ENCODE measurements at places on chromosomes 7 and 10.

DNA sequence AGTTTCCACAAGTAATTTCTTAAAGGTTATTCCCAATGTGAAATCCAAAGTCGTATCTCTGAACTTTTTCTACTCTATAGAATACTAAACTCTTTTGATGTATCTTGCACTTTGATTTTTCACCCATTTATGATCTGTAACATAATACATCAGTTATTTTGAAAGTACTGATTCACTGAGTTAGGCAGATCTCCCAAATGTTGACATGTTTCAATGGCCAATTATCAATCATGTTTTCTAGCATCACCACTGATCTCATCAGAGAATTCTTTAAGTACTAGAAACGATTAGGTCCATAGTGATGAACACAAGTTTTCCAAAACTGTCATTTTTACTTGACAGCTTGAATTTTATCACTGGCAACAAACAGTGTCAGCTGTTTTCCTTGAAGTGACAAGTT, 119.0 kb downstream of the ATE1 start:
- no peak for DNase-seq

- DNase-seq = no peak
Measured at GRCh38 chr10:6178581-6178980, 24.2 kb upstream of the PFKFB3 start.

DNA sequence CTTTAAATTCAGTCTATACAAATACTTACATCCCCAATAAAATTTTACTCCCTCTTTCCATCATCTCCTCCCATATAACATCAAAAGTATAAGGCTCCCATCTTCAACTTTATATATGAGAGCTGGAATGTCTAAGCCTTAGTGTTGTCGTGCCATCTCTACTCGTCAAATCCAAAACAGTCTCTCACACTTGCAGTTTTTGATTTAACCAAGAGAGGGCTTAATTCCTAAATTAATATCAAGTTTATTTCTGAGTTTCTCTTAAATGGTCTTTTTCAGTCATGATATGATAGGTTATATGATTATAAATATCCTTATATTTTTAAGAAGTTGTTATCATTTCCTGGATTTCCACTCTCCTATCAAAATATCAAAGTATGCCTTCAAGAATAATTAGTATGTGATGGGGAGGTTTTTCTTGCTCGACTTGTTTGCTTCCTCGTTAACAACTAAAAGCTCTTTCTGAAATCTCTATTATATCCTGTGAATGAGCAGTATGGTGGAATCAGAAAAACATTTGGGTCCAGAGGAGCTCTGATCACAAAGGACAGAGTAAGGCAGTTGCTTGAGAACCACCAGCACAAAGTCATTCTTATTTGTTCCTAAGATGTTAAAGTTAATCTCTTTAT, 12.5 kb upstream of the LIPK start:
- DNase-seq = no peak

DNA sequence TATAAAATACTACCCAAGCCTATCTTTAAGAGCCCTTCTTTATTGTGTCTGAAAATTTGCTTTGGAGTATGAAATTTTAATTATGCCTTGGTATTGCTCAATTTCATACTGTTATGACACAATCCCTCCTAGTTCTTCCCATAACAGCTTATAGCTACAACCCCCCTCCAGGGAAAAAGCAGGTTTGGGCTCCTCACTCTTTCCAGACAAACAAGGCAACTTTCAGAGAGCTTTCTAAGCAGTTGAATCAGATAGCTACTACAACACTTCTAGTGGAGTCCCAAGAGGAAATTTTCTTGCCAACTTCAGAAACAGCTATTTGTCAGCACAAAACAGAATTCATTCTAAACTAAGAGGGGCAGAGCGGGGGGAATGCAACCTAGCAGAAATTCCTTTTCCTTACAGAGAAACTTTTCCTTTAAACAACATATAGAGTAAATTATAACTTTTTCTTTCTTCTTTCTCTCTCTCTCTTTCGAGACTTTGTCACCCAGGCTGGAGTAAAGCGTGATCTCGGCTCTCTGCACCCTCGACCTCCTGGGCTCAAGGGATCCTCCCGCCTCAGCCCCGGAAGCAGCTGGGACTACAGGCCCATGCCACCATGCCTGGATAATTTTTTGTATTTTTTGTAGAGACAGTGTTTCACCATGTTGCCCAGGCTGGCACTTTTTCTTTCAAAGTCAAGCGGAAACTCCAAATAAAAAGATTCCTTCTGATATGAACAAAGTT, 26.0 kb upstream of the JMJD1C start:
- no peak for DNase-seq

- DNase-seq = no peak
Measured at GRCh38 chr10:19683356-19683755, 132.9 kb upstream of the PLXDC2 start.

DNA sequence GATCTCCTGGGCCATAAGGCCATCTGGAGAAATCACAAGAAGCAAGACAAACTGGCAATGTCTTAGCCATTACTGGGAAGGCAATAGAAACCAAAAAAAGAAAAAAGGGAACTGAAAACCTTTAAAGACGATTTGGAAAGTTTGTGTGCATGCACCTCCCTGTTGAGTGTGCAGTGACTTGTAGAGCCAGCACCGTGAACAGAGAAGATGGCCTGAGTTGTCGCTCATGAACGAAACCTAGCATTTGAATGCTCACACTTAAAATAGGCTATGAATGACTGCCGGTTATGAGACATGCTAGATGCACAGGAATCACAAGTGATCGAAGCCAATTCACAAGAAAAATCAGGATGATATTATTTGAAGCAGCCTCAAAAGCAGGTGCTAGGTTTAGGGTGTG, 151.3 kb upstream of the ADO start:
- no peak for DNase-seq

DNA sequence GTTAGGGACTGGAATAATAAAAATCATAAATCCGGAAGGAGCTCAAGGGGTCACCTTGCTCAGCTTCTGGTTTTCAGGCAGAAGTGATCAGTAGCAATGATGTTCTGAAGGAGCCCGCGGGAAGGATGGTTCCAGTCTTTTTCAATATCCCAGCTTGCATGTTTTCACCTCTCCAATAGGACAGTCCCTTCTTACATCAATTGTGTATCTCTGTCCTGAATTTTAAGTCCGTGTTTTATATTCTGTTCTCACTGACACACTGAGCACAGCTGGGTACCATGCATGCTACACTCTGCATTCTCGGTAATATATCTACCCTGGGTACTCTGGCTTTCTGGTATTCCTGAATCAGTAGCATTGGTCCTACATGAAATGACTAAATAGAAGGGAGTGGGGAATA, 55.2 kb upstream of the SLC35B4 start:
- no peak for DNase-seq

- no peak for DNase-seq
Measured at GRCh38 chr7:5454485-5454884, 30.9 kb upstream of the TNRC18 start.

DNA sequence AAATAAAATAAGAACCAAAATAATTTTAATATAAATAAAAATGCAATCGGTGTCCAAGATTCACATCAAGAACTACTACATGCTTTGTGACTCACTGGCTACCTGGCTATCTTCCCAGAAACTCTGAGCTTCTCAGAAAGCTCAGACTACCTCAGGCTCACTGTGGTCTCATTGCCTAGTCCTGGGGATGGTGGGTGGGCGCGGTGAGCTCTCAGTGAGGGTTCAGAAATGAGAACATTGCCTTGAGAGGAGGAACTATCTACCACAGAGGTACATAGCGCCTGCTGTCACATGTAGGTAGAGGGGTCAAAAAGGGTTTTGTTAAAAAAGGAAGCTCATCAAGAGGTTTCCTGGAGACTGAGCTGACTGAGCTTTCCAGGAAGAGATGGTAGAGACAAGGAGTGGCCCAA, 108.0 kb downstream of the WDFY4 start:
- no peak for DNase-seq

- DNase-seq = no peak
Measured at GRCh38 chr7:94173436-94173835, 169.3 kb upstream of the BET1 start.

DNA sequence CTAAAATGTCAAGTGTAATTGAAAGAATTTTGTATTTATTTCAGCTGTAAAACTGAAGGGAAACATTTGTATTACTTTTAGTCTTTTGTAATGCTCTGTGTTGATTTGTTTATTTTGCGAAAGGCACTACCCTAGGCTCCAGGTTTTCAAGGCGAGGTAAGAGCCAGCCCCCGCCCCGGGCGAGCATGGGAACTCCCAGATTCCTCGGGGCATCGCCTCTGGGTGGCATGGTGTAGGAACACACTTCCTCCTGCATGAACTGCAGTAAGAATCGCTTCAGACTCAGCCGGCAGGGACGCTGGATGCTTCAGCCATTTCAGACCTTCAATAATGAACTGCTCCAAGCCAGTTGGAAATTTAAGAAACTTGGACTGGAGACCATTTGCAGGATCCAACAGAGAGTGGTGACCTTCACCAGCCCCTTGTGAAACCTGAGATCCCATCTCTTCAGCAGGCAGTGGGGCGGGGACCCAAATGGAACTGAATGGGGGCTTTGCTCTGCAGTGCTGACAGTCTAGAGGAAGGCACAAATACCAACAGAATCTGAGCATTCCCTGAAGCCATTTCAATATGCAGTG, 544.3 kb upstream of the MGMT start:
- no peak for DNase-seq

DNA sequence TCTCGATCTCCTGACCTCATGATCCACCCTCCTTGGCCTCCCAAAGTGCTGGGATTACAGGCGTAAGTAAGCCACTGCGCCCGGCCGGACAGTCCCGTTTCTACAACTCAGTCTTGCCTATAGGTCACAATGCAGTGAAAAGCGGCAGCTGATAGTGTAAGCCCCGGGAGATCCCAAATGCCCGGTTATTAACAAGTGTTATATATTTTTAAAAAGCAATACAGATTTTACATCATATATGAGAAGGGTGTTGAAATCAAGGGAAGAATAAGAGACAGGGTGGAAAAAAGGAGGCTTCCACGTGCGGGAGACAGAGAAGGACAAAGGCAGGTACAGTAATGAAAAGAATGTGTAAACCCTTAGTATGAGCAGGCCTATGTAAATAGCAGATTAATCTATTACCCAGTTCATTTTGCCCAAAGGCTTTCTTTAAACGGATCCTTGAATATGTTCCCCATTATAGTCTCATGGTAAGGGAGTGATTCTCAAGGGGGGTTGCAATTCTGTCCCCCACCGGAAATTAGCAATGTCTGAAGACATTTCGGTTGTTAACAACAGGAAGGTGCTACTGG, 170.8 kb downstream of the PDE1C start:
- no peak for DNase-seq

DNA sequence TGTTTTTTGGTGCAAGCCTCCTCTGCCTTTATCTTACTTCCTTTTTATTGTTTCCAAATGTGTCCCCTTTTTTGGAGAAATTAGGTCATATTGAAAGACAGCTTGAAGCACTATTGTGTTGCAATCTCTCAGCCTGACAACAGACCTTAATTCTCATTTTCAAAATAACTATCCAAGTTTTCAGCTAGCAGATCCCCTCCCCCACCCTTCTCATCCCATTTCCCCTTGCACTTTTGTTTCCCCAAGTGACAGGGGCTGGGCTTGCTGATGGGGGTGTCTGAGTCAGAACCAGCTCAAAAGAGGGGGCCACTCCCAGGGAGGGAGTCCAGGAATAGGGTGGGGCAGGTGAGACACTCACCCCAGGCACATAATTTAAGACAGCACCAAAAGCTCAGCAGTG, 75.3 kb downstream of the MKI67 start:
- no peak for DNase-seq

GRCh38 chr10:97770255-97770654, 1.5 kb downstream of the SFRP5 start:
- DNase-seq = no peak

DNA sequence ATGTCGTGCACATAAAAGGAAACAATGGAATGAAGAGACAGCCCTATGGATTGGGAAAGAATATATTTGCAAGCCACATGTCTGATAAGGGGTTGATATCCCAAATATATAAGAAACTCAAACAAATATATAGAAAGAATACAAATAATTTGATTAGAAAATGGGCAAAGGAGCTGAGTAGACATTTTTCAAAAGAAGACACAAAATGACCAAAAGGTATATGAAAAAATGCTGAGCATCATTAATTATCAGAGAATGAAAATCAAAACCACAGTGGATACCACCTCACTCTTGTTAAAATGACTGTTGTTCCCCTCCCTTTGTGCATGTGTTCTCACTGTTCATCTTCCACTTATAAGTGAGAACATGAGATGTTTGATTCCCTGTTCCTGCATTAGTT, 175.3 kb downstream of the CNTNAP2 start:
- no peak for DNase-seq

GRCh38 chr7:466465-467191, 53.0 kb downstream of the PDGFA start:
- no peak for DNase-seq

DNA sequence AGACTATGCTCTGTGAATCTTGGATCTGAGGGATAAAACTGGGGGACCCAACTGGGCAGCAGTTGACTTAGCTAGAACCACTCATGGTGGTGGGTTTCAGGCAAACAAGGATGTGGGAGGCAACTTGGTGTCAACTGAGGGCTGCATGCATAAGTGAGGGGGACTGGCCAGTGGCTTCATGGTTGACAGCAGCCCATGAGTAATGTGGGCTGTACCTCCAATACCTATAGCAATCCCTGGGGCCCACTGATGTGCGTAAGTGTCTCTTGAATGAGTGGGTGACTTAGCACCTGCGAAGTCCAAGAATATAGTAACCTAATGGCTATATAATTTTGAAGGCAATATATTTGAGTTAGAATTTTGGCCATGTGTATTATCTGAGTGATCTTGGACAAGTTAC, 13.7 kb upstream of the MAP3K8 start:
- no peak for DNase-seq

- no peak for DNase-seq
Measured at GRCh38 chr7:21911341-21911875, 34.3 kb downstream of the CDCA7L start.

DNA sequence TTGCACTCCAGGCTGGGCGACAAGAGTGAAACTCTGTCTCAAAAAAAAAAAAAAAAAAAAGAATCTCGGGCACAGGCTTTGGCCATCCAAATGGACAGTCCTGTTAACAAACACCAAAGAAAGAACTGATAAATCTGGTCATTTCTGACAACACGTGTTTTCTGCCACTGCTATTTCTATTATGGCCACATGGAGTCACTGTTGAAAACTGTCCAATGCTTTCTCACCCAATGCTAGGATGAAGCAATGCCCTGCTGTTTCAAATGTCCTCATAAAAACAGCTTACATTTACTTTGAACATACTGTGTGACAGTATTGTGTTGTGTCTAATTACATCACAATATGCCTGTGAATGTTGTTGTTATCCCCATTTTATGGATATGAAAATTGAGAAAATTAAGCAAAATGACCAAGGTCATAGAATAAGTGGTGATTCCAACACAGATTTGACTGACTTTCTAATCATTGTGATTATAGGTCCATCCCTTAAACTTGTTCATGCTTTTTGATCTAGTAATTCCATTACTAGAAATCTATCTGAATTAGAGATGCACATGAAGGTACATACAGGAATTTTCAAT, 19.9 kb upstream of the MAP3K8 start:
- DNase-seq = no peak

DNA sequence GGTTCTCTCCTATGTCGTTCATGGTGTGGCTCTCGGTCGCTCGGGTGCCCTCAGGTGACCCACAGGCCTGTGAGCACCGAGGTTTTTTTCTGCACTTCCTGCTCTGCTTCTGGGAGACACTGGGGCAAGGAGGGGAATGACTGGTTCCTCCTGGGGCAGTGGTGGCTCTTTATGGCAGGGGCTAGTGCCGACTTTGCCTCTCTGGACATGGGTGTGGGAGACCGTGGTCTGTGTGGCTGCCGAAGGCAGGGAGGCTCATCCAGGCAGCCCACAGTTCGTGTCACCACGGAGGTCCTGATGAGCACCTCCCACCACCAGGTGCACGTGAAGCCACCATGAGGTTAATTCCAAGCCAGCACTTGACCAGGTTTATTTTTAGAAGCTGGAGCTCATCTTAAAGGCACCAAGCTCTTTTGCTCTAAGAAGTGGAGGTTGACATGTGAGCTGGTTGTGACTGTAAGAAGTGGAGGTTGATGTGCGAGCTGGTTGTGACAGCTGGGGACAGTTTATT, 24.7 kb upstream of the DPYSL4 start:
- no peak for DNase-seq

All from T-helper 2 cell (primary cell).